ENCODE measurements at places on chromosomes 12 and 14. TPM values are rescaled to one million over a fixed set of nuclear protein-coding genes. Genes with fewer than 3 reads are reported as not detected.

DNA sequence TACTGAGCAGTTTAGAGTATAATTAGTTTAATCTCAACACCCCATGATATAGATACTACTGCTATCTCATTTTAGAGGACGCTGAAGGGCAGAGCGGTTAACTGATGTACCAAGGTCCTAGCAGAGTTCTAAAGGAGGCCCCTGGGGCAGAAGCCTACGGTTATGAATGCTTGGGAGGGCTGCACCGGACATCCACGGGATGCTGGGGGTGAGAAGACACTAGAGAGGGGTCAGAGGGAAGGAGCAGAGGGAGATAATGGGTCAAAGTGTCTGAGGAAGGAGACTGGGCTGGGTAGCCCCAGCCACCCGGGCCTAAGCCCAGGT, 1.6 kb upstream of the ACTR6 start:
- DNase-seq = no peak

DNA sequence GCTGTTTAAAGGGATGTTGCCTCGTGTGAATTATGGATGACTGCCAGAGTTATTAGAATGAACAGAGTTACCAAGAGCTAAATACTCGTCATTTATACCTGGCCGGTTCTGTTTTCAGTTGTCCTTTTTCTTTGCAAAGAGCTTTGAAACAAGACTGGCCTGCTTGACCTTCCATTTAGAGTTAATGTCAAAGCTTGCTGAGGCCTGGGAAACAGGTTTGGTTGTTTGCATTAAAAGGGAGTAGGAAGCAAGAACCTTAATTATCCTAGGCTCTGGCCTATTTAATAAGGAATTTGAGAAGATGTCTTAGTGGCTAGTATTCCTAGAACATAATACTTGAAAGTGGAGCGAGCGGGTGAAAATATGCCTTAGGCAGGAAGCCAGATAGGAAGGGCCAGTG, 233.3 kb downstream of the CACNA1C start:
- DNase-seq = no peak

The KRT77 gene
- total RNA-seq = 0.10 TPM

- DNase-seq = no peak
Observed at GRCh38 chr12:130183585-130184370, 21.5 kb downstream of the FZD10 start.

DNA sequence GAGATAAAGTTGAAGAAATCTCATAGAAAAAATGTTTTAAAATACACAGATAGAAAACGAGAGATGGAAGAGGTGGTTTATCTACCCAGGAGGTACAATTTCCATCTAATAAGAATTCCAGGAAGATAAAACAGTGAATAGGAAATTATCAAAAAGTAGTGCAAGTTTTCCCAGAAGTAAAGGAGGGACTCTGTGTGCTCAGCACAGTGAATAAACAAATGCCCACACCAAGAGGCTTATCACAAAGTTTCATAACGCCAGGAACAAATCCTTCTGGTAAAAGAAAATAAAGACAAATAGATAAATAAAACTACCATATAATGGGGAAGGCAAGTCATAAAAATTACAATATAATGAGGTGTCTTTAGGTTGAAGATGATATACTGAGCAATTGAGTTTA, 179.0 kb downstream of the SLC41A2 start:
- no peak for DNase-seq

DNA sequence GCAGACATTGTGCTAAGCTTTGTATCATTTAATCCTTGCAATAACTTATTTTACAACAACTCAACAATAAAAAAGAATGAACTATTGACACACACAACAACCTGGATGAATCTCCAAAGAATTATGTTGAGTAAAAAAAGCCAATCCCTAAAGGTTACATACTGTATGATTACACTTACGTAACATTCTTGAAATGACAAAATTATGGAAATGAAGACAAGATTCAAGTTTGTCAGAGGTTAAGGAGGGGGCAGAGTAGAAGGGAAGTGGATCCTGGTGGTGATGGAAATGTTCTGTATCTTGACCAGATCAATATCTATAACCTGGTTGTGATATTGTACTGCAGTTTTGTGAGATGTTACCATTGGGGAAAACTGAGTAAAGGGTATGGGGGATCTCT, 63.2 kb upstream of the LMNTD1 start:
- no peak for DNase-seq

Data from spinal cord (tissue), 10 donors.